Dermis blood vessel endothelial cell (primary cell): ENCODE measurements at places on chromosomes 5 and 9. TPM values are rescaled to one million over a fixed set of nuclear protein-coding genes. Genes with fewer than 3 reads are reported as not detected.

IFNK gene
- not detected in 2 replicates for total RNA-seq

SPATA31C1 gene
- not detected in 2 replicates for total RNA-seq

UIMC1 gene
- total RNA-seq, result 61.8 and 73.5 TPM in 2 replicates

GAPT gene
- not detected in 2 replicates for total RNA-seq

AGXT2 gene
- total RNA-seq, result 0.05 TPM in 1 of 2 replicates, not detected in the other

C5orf58 gene
- not detected in 2 replicates for total RNA-seq

FYB1 gene
- total RNA-seq, result not detected in 2 replicates

SLC2A6 gene
- total RNA-seq, result 32.0 and 42.1 TPM in 2 replicates
